ENCODE measurements at places on chromosomes 5 and 9. TPM values are rescaled to one million over a fixed set of nuclear protein-coding genes. Genes with fewer than 3 reads are reported as not detected.

GRCh38 chr9:138080979-138081378 is 203.4 kb downstream of the CACNA1B start:
- no peak overlapping the region for H3K4me3 ChIP-seq
- H3K27me3 ChIP-seq: peaks cover 12% of the 10 kb centered on the region
- no peaks in the 10 kb centered on the region for H3K36me3 ChIP-seq
- no peak for DNase-seq

GRCh38 chr9:91659529-91660495 is 236.2 kb upstream of the NFIL3 start:
- H3K36me3 ChIP-seq: no peaks in the 10 kb centered on the region
- peaks cover 18% of the 10 kb centered on the region for H3K27me3 ChIP-seq
- no peak overlapping the region for H3K4me3 ChIP-seq
- H3K4me1 ChIP-seq: no peaks in the 10 kb centered on the region

Gene DMGDH
- total RNA-seq: 0.58 TPM

- H3K36me3 ChIP-seq: no peaks in the 10 kb centered on the region
- H3K4me3 ChIP-seq: no peak overlapping the region
- DNase-seq: no peak
- H3K4me1 ChIP-seq: no peaks in the 10 kb centered on the region
Measured at GRCh38 chr9:99319048-99319447, 97.0 kb downstream of the SEC61B start.

Gene SUSD3
- 16.9 TPM for total RNA-seq

GRCh38 chr5:34015120-34015822 is 7.4 kb upstream of the AMACR start:
- no peak overlapping the region for H3K27ac ChIP-seq
- DNase-seq: no peak
- no peak overlapping the region for H3K4me3 ChIP-seq
- no peaks in the 10 kb centered on the region for H3K4me1 ChIP-seq

Gene FOXD1
- 0.40 TPM for total RNA-seq

DNA sequence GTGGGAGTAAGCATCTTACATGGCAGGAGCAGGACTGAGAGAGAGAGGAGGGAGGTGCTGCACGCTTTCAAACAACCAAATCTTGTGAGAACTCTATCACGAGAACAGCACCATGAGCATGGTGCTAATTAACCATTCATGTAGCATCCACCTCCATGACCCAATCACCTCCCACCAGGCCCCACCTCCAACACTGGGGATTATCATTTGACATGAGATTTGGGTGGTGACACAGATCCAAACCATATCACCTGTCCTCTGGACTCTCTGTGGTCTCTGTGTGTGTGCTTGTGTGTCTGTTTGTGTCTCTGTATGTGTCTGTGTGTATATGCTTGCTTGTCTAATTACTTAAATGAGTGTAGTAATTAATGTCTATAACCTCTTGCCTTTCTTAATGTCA is 31.1 kb downstream of the SEC61B start:
- H3K27me3 ChIP-seq: 0 out of 3 replicates have a peak, but pooled peaks cover 3% of the 10 kb centered on the region
- no peak overlapping the region for H3K4me3 ChIP-seq
- DNase-seq: no peak
- no peak overlapping the region for H3K27ac ChIP-seq

GRCh38 chr5:110031402-110032140 is 341.8 kb downstream of the MAN2A1 start:
- H3K27me3 ChIP-seq: no peaks in the 10 kb centered on the region
- no peaks in the 10 kb centered on the region for H3K4me1 ChIP-seq
- no peaks in the 10 kb centered on the region for H3K36me3 ChIP-seq
- DNase-seq: no peak

DNA sequence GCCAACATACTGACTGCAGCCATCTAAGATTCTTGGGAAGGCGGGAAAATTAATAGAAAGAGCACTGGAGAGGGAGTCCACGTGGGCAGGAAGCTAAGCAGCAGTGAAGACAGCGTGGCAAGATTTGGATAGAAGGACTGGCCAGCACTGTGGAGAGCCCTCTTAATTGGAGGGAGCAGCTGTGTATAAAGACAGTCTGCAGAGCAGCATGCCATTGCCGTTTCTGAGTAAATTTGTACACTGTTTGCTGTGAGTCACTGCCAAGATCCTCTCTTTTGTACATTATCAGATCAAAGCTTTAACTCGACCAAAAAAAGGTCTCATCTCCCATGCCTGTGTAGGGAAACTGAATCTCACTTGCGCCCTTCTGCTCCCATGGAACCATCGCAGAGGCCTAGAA is 45.3 kb downstream of the INSYN2B start:
- H3K4me3 ChIP-seq: no peak overlapping the region
- H3K4me1 ChIP-seq: peaks cover 8% of the 10 kb centered on the region
- no peak for DNase-seq
- no peaks in the 10 kb centered on the region for H3K36me3 ChIP-seq
- H3K27ac ChIP-seq: no peak overlapping the region
- peaks cover 7% of the 10 kb centered on the region for H3K27me3 ChIP-seq

- H3K27me3 ChIP-seq: no peaks in the 10 kb centered on the region
- H3K27ac ChIP-seq: no peak overlapping the region
- H3K36me3 ChIP-seq: no peaks in the 10 kb centered on the region
- no peaks in the 10 kb centered on the region for H3K4me1 ChIP-seq
Measured at GRCh38 chr5:122286541-122286940, 25.5 kb upstream of the SNCAIP start.

DNA sequence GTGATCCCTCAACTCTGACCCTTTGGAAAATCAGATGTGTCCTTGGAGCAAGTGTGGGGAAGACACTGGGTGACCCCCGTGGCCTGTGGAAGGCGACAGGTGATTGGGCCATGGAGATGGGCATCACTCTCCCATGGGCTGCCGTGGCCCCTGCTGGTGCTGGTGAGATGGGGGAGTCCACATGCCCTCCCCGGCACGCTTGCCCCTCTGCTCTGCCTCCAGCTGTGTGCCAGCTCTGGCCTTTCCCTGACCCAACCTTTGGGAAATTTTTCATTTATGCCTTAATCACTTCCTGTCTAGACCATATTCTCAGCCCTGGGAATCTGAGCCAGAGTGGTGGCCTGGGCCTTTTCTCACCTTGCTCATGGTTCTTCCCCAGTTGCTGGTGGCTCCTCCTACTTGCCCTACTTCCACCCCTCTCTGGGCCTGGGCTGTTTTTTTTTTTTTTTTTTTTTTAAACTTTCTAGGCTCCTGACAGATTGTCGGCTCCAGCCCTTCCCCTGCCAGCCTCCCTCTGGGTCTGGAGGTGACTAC is 56.6 kb downstream of the RGS3 start:
- H3K4me3 ChIP-seq: no peak overlapping the region
- peaks cover 19% of the 10 kb centered on the region for H3K27me3 ChIP-seq
- DNase-seq: no peak
- H3K36me3 ChIP-seq: no peaks in the 10 kb centered on the region

Gene FOXD4L5
- total RNA-seq: 0.16 TPM

DNA sequence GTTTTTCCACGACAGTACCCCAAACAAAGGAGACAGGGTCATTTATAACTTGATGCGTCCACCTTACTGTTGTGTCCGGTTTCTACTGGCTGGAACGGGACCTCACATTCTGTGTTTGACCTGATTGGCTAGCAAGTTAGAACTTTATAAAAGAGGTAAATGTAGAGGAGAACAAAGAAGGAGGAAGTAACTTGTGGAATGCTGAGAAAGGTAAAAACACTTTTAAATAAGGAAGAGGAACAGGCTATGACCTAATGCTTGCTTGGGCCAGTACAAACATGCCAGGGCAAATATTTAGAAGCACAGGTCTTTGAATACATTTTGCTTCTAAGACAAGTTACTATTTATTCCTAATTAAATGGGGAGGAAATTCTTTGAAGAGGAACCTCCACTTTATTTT is 251.6 kb downstream of the KIAA0825 start:
- no peak overlapping the region for H3K27ac ChIP-seq
- DNase-seq: no peak
- H3K36me3 ChIP-seq: no peaks in the 10 kb centered on the region
- H3K4me3 ChIP-seq: no peak overlapping the region
- H3K27me3 ChIP-seq: no peaks in the 10 kb centered on the region
- H3K4me1 ChIP-seq: no peaks in the 10 kb centered on the region

- H3K4me1 ChIP-seq: no peaks in the 10 kb centered on the region
- H3K4me3 ChIP-seq: no peak overlapping the region
- H3K27ac ChIP-seq: no peak overlapping the region
- no peaks in the 10 kb centered on the region for H3K27me3 ChIP-seq
Measured at GRCh38 chr5:125357660-125358059, 611.2 kb upstream of the ZNF608 start.

- no peaks in the 10 kb centered on the region for H3K4me1 ChIP-seq
- H3K4me3 ChIP-seq: no peak overlapping the region
- H3K27ac ChIP-seq: no peak overlapping the region
Measured at GRCh38 chr5:56413546-56413945, 180.4 kb upstream of the ANKRD55 start.

Gene NPDC1
- 1.5 TPM for total RNA-seq

GRCh38 chr5:6744841-6745705 is 31.8 kb downstream of the TENT4A start:
- H3K27me3 ChIP-seq: no peaks in the 10 kb centered on the region
- H3K36me3 ChIP-seq: peaks cover 97% of the 10 kb centered on the region
- no peak overlapping the region for H3K4me3 ChIP-seq
- H3K27ac ChIP-seq: no peak overlapping the region
- no peak for DNase-seq
- H3K4me1 ChIP-seq: no peaks in the 10 kb centered on the region

- no peaks in the 10 kb centered on the region for H3K4me1 ChIP-seq
- peaks cover 9% of the 10 kb centered on the region for H3K27me3 ChIP-seq
- H3K36me3 ChIP-seq: no peaks in the 10 kb centered on the region
- H3K27ac ChIP-seq: no peak overlapping the region
- DNase-seq: no peak
Measured at GRCh38 chr5:174925586-174925985, 201.2 kb downstream of the MSX2 start.

DNA sequence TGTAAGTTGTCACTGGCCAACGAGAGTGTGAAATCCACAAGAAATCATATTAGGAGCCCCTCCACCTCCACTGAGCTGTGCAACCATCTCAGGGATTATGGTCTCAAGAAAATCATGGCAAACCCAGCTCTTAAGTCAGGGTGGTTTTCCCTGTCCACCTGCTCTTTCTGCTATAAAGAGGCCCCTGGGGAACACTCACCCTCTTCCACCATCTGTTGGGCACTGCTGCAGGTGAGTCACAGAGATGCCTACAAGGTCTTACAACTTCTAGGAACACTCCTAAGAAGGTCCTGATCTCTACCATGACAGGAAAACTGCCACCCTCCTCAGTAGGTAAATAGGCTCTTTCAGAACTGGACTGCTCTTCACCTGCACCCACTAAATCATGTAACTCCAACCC is 61.8 kb downstream of the DRD1 start:
- no peak for DNase-seq
- H3K36me3 ChIP-seq: no peaks in the 10 kb centered on the region
- no peaks in the 10 kb centered on the region for H3K27me3 ChIP-seq
- no peaks in the 10 kb centered on the region for H3K4me1 ChIP-seq
- H3K4me3 ChIP-seq: no peak overlapping the region
- no peak overlapping the region for H3K27ac ChIP-seq

Gene PCDHGA1
- 0.20 TPM for total RNA-seq

DNA sequence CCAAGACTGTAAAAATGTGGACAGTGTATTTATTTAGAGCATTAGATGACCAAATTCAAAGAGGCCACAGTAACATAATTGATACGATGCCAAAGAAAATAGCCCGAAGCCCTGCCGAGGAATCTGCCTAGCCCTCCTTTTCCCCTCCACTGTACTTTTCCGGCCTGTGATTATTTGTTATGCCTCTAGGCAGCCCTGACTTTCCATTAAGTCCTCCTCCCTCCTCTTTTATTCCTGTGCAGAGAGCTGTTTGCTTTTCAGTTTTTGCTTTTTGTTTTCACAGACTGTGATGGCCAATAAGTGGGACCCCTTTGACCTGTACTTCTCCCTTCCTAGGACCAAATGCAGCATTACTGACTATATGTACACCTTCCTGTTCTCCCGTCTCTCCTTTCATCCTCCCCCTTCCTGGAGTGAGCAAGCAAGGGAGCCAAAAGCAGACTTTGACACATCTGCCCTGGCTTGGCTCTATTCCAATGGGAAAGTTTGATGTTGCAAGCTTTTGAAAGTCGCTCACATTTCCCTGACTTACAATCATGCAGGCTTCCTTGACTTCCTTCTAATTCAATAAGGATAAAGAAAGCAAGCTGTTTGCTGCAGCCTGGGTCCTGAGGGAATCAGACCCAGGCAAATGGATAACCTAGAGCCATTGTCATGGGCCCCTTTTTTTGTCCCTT is 76.1 kb downstream of the NREP start:
- no peaks in the 10 kb centered on the region for H3K4me1 ChIP-seq
- H3K36me3 ChIP-seq: no peaks in the 10 kb centered on the region
- no peak overlapping the region for H3K4me3 ChIP-seq
- H3K27me3 ChIP-seq: peaks cover 4% of the 10 kb centered on the region
- H3K27ac ChIP-seq: no peak overlapping the region

Gene NUDT12
- 17.6 TPM for total RNA-seq

Gene CORO2A
- 21.3 TPM for total RNA-seq

Gene TRPM6
- total RNA-seq: 0.11 TPM

Gene IFNA2
- total RNA-seq: not detected

Gene IFNK
- not detected for total RNA-seq

DNA sequence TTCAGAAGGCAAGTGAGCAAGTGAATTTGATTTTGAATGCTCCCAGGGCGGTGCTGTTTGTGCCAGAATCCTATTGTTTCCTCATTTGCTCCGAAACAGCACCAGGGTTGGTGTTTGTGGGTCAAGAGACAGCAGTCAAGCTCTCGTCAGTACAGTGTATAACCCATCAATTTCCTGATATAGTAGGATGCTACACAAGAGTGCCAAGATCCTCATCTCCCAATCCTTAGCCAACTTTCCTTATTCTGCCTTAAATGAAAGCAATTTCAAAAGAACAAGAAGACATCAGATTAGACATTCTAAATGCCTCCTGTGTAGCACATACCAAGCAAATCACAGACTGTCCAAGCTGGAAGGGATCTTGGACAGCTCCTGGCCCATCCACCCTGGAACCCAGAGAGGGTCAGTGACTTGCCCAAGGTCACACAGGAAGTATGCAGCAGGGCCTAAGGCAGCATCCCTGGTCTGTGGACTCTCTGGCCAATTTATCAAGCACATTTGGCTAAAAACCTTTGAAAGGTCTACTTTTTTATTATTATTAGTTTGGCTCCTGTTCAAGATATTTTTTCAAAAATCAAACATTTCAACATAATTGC is 4.5 kb downstream of the WHRN start:
- no peaks in the 10 kb centered on the region for H3K27me3 ChIP-seq
- DNase-seq: no peak
- no peak overlapping the region for H3K4me3 ChIP-seq
